Thyroid gland (tissue), 4 donors: ENCODE measurements at places on chromosomes 11 and 22. TPM values are rescaled to one million over a fixed set of nuclear protein-coding genes. Genes with fewer than 3 reads are reported as not detected.
A peak's percentile ranks its signal among the peaks of the same experiment; 100 is the strongest.

DNA sequence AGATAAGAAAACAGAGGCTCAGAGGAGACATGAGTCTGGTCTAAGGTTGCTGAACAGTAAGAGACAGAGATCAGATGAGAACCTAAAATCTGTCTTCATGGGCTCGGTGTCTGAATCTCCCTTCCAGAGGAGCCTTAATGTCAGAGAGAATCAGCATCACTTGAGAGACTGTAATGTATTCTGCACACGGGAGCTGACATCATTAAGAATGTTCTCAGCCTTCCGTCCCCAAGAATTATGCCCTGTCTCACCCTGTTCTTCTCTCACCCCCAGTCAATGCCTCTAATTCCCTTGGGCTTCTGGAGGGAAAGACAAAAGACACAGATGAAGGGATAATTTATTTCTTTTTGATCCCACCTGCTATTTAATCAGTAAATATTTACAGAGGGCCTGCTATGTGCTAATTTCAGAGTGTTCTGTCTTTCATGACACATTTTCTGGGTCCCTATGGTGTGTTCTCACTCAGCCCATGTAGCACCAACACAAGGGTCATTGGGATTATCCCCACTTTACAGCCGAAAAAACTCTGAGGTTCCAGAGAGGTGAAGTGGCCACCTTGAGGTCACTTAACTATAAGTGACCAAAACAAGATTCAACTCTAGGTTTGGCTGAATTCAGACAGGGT, 61.8 kb downstream of the CD82 start:
- no peak for DNase-seq
- peak overlapping the region; percentile 78 for H3K27ac ChIP-seq
- H3K36me3 ChIP-seq, result no peaks in the 10 kb centered on the region
- H3K27me3 ChIP-seq, result no peaks in the 10 kb centered on the region
- H3K4me1 ChIP-seq, result peaks cover 31% of the 10 kb centered on the region
- H3K4me3 ChIP-seq, result no peak overlapping the region

- H3K36me3 ChIP-seq, result no peaks in the 10 kb centered on the region
- DNase-seq, result no peak
- no peaks in the 10 kb centered on the region for H3K27me3 ChIP-seq
- no peaks in the 10 kb centered on the region for H3K4me1 ChIP-seq
- no peak overlapping the region for H3K4me3 ChIP-seq
Measured at GRCh38 chr11:48384670-48385069, 18.4 kb upstream of the OR4C5 start.

DNA sequence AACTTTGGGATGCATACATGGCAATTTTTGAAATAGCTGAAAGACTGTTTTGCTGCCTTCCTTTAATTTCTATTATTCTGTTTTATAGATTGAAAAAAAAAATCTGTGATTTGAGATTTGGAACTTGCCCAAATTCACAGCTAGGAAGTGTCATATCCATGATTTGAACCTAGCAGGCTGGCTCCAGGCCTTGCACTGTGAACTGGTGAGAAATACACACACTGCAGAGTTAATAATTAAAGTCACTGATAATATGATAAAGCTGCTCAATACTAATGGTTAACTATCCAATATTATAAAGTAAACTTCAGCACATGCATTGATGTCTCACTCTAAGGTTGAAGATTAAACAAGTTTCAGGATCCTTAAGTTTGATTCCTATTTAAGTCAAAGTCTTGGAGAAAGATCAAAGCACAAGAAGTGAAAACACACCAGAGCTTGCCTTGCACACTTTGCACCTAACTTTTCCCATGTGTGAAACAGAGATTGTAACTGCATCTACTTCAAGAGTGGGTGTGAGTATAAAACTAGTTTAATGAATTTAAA, 150.6 kb upstream of the CCDC179 start:
- H3K27me3 ChIP-seq, result no peaks in the 10 kb centered on the region
- DNase-seq, result no peak
- H3K36me3 ChIP-seq, result no peaks in the 10 kb centered on the region
- H3K27ac ChIP-seq, result no peak overlapping the region
- H3K4me3 ChIP-seq, result no peak overlapping the region

DNA sequence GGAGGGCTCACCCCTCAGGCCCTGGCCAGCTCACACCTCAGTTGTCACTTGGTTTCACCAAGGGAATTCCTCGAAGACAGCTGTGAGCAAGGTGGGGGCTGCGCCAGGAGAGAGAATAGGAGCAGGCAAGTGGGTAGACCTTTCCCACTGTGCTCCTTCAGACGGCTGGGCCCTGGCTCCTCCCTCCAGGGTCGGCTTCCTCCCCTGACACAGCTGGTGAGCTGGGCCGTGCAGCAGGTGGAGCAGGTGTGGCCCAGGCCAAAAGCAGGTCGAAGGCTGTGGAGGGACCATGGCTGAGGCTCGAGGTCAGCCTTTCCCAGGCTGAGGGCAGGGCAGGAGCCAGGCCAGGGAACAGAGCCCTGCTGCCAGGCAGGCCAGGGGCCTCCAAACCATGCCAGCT, 12.5 kb upstream of the MYRF start:
- H3K36me3 ChIP-seq, result no peaks in the 10 kb centered on the region
- H3K4me3 ChIP-seq, result no peak overlapping the region
- no peaks in the 10 kb centered on the region for H3K4me1 ChIP-seq
- DNase-seq, result no peak
- no peaks in the 10 kb centered on the region for H3K27me3 ChIP-seq
- H3K27ac ChIP-seq, result no peak overlapping the region

GRCh38 chr11:131951121-131951520, 580.7 kb downstream of the NTM start:
- no peak for DNase-seq
- H3K36me3 ChIP-seq, result no peaks in the 10 kb centered on the region
- no peaks in the 10 kb centered on the region for H3K27me3 ChIP-seq
- H3K4me1 ChIP-seq, result no peaks in the 10 kb centered on the region
- H3K4me3 ChIP-seq, result no peak overlapping the region
- H3K27ac ChIP-seq, result no peak overlapping the region

GRCh38 chr11:12066799-12067508, 43.4 kb upstream of the MICAL2 start:
- peaks cover 11% of the 10 kb centered on the region for H3K4me1 ChIP-seq
- peak overlapping the region; percentile 50 for H3K27ac ChIP-seq
- no peaks in the 10 kb centered on the region for H3K36me3 ChIP-seq
- no peak overlapping the region for H3K4me3 ChIP-seq

The KRTAP5-8 gene
- not detected for total RNA-seq

The OR8D1 gene
- total RNA-seq, result not detected

The SLC35E4 gene
- 6.3 TPM for total RNA-seq

The C11orf86 gene
- total RNA-seq, result not detected

DNA sequence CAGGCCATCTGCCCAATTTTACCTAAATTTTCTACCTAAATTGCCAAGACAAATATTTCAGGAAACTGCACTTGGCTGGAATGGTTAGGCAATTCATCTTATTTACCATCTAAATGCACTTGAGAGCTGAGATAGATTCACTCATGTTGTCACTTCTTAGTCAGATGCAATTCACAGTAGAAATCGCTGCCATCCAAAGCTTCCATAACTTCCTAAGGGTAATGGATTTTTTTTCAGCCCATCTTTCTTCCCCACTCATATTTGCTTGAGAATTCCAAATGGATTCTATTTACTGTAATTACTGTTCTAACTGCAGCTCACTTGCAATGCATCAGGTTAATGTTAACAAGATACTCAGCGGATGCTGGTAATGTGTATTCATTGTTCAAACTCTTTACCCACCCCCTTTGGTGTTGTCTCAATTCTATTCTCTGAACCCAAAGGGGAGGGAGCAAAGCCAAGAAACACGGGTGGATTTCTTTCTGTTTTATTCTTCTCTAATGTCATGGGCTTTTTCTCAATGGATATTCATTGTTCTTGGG, 96.0 kb downstream of the TENM4 start:
- no peak overlapping the region for H3K27ac ChIP-seq
- H3K27me3 ChIP-seq, result no peaks in the 10 kb centered on the region
- DNase-seq, result no peak
- H3K4me1 ChIP-seq, result no peaks in the 10 kb centered on the region
- H3K4me3 ChIP-seq, result no peak overlapping the region
- no peaks in the 10 kb centered on the region for H3K36me3 ChIP-seq

DNA sequence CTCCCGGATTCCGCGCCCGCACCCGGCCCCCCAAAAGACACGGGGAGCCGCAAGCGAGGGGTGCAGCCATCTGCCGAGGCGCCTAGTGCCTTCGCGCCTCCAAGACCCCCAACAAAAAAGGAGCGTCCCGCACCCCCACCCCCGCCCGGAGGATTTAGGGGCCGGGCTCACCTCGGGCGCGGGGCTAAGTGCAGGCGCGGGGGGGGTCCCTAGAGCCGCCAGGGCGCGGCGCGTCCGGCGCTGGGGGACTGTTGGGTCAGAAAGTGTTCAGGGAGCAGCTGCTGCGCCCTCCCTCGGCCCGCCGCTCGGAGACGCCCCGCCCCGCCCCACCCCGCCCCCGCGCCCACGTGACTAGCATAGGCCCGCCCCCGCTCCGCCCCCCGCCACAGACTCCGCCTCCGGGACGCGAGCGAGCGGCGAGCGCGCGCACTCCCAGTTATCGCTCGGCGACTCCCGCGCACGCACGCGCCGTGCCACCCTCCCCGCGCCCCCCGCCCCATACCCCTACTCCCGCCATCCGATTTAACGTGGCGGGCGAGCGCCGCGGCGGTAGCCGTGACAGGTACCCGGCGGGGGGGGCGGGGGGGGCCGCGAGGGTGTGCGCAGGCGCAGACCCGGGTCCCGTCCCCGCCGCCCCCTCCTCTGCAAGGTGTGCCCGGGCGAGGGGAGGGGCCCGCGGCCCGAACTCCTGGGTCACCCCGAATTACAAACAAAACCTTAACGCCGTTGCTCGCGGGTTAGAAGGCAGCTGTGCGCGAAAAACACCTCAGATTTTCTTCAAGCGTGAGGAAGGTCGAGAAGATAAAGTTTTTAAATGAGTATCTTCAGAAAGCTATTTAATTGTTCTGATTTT, 56.2 kb downstream of the KCNJ4 start:
- H3K4me1 ChIP-seq, result peaks cover 18% of the 10 kb centered on the region
- peak overlapping the region; percentile 39 for H3K4me3 ChIP-seq
- H3K27me3 ChIP-seq, result no peaks in the 10 kb centered on the region
- H3K36me3 ChIP-seq, result no peaks in the 10 kb centered on the region

GRCh38 chr11:18321578-18321968, 367 bp downstream of the HPS5 start:
- H3K4me3 ChIP-seq, result peak overlapping the region; percentile 91
- H3K36me3 ChIP-seq, result no peaks in the 10 kb centered on the region
- DNase-seq, result no peak
- H3K27me3 ChIP-seq, result no peaks in the 10 kb centered on the region
- H3K27ac ChIP-seq, result peak overlapping the region; percentile 100

GRCh38 chr11:75635066-75635862, 33.6 kb downstream of the MAP6 start:
- no peak overlapping the region for H3K4me3 ChIP-seq
- no peak for DNase-seq
- H3K27ac ChIP-seq, result no peak overlapping the region
- H3K36me3 ChIP-seq, result no peaks in the 10 kb centered on the region

DNA sequence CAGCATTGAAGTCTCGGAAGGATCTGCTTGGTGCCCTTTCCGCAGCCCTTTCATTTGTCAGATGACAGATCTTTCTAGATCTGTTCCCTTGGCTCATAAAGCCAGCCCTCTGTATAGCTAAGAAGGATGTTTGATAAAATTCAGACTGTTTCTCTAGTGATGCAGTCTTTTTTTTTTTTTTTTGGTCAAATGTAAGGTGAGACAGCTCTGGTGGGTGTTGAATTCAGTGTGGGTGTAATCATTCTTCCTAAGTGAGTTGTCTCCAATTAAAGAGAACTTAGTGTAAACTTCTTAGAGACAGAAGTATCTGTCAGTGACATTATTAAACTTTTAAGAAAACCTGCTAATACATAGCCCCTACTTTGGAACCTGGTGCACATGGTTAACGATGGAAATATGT, 53.3 kb downstream of the AAMDC start:
- no peak overlapping the region for H3K4me3 ChIP-seq
- no peak for DNase-seq
- H3K36me3 ChIP-seq, result peaks cover 18% of the 10 kb centered on the region
- H3K27ac ChIP-seq, result no peak overlapping the region

DNA sequence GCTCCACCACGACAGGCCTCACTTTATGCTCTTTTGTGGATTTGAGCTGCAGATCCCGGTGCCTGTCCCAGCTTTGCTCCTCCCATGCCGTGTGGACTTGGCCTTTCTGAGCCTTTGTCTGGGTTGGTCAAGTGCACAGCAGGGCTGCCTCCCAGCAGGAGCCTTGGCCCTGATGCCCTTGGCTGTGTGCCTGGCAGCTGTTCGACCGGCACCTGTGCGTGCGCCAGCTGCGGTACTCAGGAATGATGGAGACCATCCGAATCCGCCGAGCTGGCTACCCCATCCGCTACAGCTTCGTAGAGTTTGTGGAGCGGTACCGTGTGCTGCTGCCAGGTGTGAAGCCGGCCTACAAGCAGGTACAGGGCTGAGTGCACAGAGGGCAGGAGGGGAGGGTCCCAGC, 46.5 kb downstream of the MYO7A start:
- no peaks in the 10 kb centered on the region for H3K36me3 ChIP-seq
- H3K4me1 ChIP-seq, result no peaks in the 10 kb centered on the region
- no peak overlapping the region for H3K27ac ChIP-seq
- H3K27me3 ChIP-seq, result no peaks in the 10 kb centered on the region
- no peak for DNase-seq
- no peak overlapping the region for H3K4me3 ChIP-seq

The PDE3B gene
- total RNA-seq, result 3.0 TPM

The SLC43A3 gene
- 255 TPM for total RNA-seq

The TP53I11 gene
- total RNA-seq, result 31.8 TPM

DNA sequence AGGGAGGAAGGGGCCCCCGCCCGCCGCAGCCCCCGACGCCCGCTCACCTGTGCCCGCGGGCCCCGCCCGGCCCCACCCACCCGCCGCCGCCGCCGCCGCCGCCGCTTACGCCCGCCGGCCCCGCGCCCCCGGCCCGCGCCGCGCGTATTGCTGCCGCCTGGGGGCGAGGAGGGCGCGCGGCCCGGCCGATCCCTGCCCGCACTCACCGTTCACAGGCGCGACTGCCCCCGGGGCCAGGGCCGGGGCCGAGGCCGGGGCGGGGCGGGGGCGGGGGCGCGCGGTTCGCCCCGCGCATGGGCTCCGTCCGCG, 212 bp downstream of the HRAS start:
- H3K4me3 ChIP-seq, result no peak overlapping the region
- H3K4me1 ChIP-seq, result peaks cover 37% of the 10 kb centered on the region
- no peak overlapping the region for H3K27ac ChIP-seq
- peaks cover 17% of the 10 kb centered on the region for H3K36me3 ChIP-seq
- DNase-seq, result no peak

- H3K4me1 ChIP-seq, result peaks cover 32% of the 10 kb centered on the region
- no peaks in the 10 kb centered on the region for H3K36me3 ChIP-seq
- H3K4me3 ChIP-seq, result no peak overlapping the region
- no peaks in the 10 kb centered on the region for H3K27me3 ChIP-seq
- DNase-seq, result peak; percentile 79
Measured at GRCh38 chr11:2531277-2531986, 86.6 kb downstream of the KCNQ1 start.

The OR5T3 gene
- total RNA-seq, result not detected

- H3K4me3 ChIP-seq, result no peak overlapping the region
- peak overlapping the region; percentile 77 for H3K27ac ChIP-seq
- no peaks in the 10 kb centered on the region for H3K27me3 ChIP-seq
Measured at GRCh38 chr22:50184004-50184901, 1.5 kb upstream of the TRABD start.

- H3K36me3 ChIP-seq, result no peaks in the 10 kb centered on the region
- no peaks in the 10 kb centered on the region for H3K27me3 ChIP-seq
- H3K27ac ChIP-seq, result no peak overlapping the region
- H3K4me3 ChIP-seq, result no peak overlapping the region
- no peak for DNase-seq
- H3K4me1 ChIP-seq, result no peaks in the 10 kb centered on the region
Measured at GRCh38 chr11:92413757-92414513, 189.3 kb downstream of the FAT3 start.

The DGAT2 gene
- total RNA-seq, result 14.9 TPM

- no peaks in the 10 kb centered on the region for H3K36me3 ChIP-seq
- H3K27ac ChIP-seq, result no peak overlapping the region
- peaks cover 7% of the 10 kb centered on the region for H3K4me1 ChIP-seq
- no peaks in the 10 kb centered on the region for H3K27me3 ChIP-seq
- no peak for DNase-seq
- no peak overlapping the region for H3K4me3 ChIP-seq
Measured at GRCh38 chr11:83508804-83509203, 222.6 kb upstream of the CCDC90B start.
